ENCODE measurements at places on chromosomes 4 and X. TPM values are rescaled to one million over a fixed set of nuclear protein-coding genes. Genes with fewer than 3 reads are reported as not detected.

The NAA10 gene
- total RNA-seq: 46.7 TPM

The SSX4B gene
- total RNA-seq: not detected

The HTN1 gene
- not detected for total RNA-seq

The RASSF6 gene
- not detected for total RNA-seq

The EXOSC9 gene
- total RNA-seq: 36.5 TPM

The USP51 gene
- 3.5 TPM for total RNA-seq

The CXCL11 gene
- total RNA-seq: not detected

The CFP gene
- 0.11 TPM for total RNA-seq

All from articular chondrocyte of knee joint (primary cell).